Astrocyte (in vitro differentiated cells and primary cell): ENCODE measurements at places on chromosomes 5 and 9.

- DNase-seq: peak; percentile 83
Observed at GRCh38 chr9:126439402-126439765, 112.8 kb downstream of the MVB12B start.

DNA sequence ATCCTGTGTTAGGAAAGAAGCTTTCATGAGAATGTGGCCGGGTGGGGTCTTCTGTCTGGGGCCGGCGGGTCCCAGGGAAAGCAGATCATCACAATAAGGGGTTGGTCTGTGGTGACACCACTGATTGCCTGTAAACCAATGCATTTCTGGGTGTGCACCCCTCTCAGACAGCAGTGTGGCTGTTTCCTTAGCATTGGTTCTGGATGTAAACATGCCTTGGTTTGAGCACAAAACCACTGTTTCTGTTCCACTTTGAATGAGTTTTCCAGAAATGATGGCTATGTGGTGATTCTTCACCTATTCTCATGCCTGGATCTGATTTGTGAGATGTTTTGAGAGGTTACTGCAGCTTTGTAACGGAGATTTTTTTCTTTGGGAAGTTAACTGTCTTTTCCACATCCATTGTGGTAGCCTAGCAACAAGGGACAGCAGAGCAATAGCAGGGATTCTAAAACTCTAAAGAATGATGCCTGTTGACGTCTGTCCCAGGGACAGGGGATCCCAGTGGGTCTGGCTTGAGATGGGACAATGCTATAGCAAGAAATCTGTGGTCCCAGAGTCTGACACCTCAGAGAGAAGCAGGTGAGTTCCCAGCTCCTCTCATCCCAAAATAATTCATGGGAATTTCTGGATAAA is at the start of gene CCDC192:
Gene CCDC192, plus strand, starts transcription at position 466 of the 636 bp plus-strand sequence. Its CDS starts 55 bp downstream, at position 521.
- no peak for DNase-seq

GRCh38 chr5:167745868-167746267 is 545.6 kb upstream of the WWC1 start:
- no peak for DNase-seq

GRCh38 chr9:91033797-91034196 is 232.2 kb downstream of the SYK start:
- no peak for DNase-seq

- DNase-seq: no peak
Observed at GRCh38 chr5:756865-757345, 27.6 kb downstream of the ZDHHC11B start.

DNA sequence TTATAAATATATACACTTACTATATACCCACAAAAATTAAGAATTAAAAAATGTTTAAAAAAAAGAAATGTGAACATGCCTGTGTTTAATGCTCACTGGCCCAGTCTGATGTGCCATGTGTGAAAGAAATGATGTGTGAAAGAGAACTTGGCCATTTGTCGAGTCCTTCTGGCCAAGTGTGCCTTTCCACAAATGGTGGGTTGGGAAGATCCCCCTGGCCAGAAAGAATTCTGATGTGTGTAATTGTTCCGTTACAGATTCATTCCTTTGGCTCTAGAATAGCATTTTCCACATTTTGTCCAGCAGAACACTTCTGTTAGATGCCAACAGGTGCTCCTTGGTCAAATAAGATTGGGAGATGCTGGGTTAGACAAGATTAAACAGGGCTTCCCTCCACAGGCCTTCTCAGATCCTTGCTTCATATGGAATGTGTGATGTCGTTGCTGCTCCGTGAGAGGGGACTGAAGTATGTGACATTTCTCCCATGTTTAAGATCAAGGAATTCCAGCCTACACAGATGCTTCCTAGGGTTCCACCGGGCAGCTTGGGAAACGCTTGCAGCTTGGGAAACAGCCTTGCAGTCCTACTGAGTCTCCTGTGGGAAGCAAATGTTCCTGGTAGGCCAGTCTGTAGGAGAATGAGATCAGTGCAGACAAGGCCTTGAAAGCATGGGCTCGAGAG is 32.1 kb downstream of the GDNF start:
- DNase-seq: no peak

GRCh38 chr9:27227192-27227591 is 69.8 kb downstream of the EQTN start:
- no peak for DNase-seq

DNA sequence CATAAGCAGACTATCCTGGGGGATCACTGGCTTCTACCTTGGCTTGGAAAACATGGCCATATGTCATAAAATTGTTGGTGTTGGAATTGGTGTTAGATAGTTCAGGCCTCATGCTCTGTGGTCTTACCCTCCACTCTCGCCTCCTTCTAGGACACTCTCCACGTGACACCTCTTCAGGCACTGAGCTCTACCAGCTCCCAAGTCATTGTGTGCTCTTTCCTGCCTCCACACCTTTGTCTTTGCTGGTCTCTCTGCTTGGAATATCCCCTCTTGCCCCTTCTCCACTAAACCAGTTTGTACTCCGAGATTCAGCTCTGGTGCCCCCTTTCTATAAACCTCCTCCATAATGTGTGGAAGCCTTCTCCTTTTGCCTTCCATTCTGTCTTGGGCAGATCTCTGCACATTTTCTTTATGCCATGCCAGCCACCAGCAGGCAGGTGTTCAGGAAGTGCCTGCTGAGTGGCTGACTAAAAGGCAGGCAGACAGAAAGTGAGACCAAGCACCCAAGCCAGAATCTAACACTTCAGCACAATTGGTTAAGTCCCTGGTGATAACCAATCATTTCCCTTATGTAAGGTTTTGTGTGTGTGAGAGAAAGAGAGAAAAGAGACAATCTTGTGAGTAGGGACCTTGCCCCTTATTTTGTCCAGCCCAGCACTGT is 37.7 kb downstream of the SAR1B start:
- no peak for DNase-seq

DNA sequence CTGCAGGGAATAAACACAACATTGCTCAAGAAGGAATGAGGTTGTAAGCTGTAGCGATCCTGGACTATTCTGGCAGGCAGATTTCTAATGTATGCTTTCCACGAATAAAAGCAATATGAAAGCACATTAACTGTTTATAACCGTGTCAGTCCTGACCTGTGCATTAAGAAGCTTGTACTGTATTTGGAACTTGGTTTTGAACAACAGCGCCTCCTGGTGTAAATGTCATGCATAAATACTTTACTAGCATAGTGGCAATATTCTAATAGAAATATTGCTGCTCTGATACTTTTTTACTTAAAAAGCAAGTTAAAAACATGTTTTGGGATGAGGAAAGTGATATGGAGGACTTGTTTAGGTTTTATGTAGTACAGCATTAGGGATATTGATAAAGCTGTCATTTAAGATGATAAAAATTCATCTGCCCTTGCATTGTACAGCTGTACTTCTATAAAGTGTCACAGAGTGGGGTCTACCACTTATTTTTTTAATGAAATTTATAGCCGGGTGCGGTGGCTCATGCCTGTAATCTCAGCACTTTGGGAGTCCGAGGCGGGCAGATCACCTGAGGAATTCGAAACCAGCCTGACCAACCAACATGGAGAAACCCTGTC is 70.7 kb upstream of the GNE start:
- peak; percentile 44 for DNase-seq

DNA sequence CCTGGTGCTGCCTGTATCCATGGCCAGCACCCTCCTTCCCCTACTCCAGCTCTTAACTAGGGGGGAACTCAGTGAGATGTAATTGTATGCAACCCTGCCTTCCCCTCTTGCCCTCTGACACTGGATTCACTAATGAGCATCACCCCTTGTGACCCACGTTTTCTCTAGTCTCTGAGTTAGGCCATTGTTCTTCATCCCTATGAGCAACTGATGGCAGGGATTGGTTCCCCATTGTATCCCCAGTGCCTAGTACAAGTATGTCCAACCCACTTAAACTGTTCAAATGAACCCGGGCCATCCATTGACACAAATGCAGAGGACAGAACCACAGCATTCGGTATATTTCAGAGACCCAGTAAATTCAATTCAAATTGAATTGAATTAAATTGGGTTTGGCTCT is 77.6 kb upstream of the ASTN2 start:
- DNase-seq: no peak
